ENCODE measurements at places on chromosomes 3 and 15. TPM values are rescaled to one million over a fixed set of nuclear protein-coding genes. Genes with fewer than 3 reads are reported as not detected.

DNA sequence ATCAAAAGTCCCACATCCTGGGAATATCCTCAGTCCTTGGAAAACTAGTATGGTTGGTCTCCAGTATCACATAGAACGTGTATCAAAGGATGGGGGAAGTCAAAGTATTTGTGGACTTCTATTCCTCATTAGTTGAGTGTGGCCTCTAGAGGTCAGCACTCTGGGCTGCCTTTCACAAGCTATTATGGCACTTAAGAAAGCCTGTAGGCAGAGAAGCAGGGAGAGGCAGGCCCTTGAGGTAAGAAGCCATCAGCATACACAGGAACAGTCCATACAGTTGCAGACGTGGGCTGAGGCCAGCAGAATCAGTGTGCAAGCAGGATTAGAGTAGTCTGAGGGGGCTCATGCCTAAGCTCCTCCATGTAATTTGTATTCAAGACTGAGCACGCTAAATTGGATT lies 341.7 kb downstream of the CLSTN2 start:
- no peak for DNase-seq

SCAMP5 gene
- 5.6 TPM for total RNA-seq

GRCh38 chr3:45992821-45993221 lies 2.8 kb downstream of the FYCO1 start:
- no peak for DNase-seq

MUC4 gene
- total RNA-seq = not detected

MAN2A2 gene
- total RNA-seq = 16.8 TPM

- DNase-seq = no peak
Observed at GRCh38 chr3:120244834-120245225, 40.2 kb downstream of the GPR156 start.

CLRN1 gene
- total RNA-seq = not detected

- peak; percentile 24 for DNase-seq
Observed at GRCh38 chr3:71425491-71426071, 157.9 kb downstream of the FOXP1 start.

TEX264 gene
- 36.4 TPM for total RNA-seq

CIP2A gene
- 5.0 TPM for total RNA-seq

- no peak for DNase-seq
Observed at GRCh38 chr3:4083225-4084015, 219.7 kb upstream of the SETMAR start.

DNA sequence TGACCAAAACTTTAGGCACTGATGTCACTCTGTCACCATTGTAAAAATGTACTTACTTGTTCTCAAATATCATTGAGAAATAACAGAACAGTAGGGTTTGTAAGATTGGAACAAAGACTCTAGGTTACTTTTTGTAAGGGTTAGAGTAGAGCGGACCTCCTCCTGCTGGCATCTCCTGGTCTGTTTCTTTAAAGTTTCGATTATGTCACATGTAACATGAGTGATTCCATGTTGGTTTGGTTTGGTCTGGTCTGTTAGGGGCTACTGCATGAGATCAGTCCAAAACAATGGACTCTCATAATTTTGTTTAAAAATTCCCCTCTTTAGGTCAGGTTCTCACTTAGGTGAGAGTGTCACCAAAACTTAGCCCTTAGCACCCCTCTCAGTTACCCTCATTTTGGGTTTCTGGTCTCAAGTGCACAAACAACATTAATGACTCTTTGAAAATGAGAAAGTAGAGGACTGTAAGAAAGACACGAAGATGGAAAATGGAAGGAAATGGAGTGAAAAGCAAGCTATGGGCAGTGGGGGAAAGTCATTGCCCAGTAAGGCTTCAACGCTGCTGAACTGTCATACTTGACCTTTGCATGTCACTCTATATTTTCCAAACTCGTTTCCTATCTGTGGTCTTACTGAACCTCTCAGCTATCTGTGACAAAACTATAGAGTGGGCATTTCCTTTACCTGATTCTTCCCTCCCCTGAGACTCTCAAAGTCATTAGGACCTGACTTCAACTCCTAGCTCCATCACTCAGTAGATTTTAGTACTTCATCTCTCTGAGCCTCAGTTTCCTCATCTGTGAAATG lies 52.7 kb downstream of the LDHAL6B start:
- DNase-seq = no peak

- peak; percentile 8 for DNase-seq
Observed at GRCh38 chr15:62241135-62241770, 76.2 kb upstream of the C2CD4B start.

GRCh38 chr3:161854232-161854771 lies 357.7 kb downstream of the OTOL1 start:
- no peak for DNase-seq

UACA gene
- total RNA-seq = 189 TPM

DNA sequence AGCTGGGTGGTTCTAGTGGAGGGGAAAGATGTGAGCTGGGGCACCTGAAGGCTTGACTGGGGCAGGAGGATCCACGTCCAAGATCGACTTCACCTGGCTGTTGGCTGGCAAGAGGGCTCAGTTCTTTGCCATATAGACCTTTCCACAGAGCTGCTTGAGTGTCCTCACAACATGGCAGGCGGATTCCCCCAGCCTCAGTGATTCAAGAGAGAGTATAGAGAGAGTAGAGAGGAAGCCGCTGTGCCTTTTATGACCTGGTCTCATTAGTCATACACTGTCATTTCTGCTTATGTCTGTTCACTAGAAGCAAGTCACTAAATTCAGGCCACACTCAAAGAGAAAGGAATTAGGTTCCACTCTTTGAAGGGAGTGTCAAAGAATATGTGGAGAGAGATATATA lies 101.6 kb downstream of the APBA2 start:
- DNase-seq = no peak

SLC12A8 gene
- under 0.01 TPM for total RNA-seq

DNA sequence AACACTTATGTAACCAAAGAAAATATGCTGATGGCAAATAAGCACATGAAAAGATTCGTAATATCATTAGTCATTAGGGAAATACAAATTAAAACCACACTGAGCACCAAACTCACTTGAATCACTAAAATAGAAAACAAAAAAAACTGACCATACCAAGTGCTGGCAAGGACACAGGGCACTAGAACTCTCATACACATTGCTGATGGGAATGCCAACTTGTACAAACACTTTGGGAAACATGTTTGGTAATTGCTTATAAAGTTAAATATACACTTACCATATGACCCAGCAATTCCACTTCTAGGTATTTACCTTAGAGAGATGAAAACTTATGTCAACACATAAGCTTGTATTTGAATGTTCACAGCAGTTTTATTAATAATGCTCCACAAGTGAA lies 95.5 kb downstream of the TFDP2 start:
- DNase-seq = no peak

- no peak for DNase-seq
Observed at GRCh38 chr15:71346464-71346863, 231.2 kb downstream of the THSD4 start.

- no peak for DNase-seq
Observed at GRCh38 chr15:25862071-25862471, 1.1 kb downstream of the ATP10A start.

DNA sequence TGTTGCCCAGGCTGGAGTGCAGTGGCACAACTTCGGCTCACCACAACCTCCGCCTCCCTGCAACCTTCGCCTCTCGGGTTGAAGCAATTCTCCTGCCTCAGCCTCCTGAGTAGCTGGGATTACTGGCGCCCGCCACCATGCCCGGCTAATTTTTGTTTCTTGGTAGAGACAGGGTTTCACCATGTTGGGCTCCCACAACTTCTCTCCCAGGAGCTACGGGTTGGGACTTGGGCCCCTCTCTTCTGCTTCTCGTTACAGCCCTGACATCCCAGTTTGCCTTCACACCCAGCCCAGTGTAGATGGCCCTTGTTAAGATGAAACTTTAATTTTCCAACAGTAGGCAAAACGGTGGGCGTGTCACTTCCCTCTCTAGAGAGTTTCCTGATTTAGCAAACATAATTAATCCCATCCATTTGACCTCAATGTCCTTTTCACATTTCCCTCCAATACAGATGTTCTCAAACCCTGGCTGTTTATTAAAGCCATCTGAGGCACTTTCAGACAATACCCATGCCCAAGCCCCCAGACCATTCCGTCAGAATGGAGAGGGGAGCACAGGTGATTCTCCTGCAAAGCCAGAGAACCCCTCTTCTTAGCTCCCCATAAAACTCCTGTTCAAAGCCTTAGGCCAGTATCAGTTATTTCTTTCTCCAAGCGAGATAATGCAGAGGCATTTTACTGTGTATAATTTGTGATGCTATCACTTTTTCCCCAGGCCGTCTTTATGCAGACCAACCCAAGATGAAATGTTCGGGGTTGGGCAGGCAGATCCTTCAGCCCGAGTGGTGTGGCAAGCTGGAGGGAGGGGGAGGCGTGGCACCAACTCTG lies 245.7 kb downstream of the XXYLT1 start:
- no peak for DNase-seq

GRCh38 chr3:154101250-154101649 lies 19.9 kb upstream of the ARHGEF26 start:
- DNase-seq = no peak
